CD4-positive, alpha-beta T cell treated with Interleukin-17A for 1 hour (primary cell): ENCODE measurements at places on chromosomes 13 and 19.
A peak's percentile ranks its signal among the peaks of the same experiment; 100 is the strongest.

DNA sequence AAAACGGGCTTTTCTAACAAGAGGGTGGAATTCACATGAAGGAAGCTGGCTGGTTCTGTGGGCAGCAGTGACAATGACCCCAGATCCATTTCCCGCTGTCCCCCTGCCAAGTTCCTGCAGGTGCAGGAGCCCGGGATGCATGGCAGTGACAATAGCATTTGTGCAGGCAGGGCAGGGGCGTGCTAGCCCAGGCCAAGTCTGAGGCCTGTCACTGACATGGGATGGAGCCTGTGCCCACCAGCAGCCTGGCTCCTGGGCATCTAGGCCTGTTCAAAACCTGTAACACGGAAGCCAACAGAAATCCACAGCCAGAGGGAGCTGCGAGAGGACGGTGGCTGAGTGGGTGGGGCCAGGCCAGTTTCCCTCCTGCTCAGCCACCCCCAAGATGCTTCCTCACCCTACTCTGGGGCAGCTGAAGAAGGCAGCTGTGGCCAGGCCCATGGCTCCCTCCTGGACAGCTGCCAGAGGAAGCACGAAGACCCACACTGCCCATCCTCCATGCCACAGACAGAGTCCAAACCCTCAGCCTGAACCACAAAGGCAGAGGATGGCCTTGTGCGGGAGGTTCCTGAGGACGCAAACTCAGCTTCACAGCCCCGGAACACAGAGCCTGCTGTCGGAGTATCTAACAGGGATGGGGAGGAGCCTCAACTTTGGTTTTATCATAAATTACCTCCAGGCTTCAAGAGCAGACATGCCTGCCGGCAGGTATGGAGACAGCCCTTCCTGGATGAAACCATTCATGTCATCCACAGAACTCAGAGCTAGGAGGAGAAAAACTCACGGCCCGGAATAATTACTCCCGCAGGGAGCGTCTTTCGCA is 74.0 kb downstream of the CEBPG start:
- DNase-seq = no peak

DNA sequence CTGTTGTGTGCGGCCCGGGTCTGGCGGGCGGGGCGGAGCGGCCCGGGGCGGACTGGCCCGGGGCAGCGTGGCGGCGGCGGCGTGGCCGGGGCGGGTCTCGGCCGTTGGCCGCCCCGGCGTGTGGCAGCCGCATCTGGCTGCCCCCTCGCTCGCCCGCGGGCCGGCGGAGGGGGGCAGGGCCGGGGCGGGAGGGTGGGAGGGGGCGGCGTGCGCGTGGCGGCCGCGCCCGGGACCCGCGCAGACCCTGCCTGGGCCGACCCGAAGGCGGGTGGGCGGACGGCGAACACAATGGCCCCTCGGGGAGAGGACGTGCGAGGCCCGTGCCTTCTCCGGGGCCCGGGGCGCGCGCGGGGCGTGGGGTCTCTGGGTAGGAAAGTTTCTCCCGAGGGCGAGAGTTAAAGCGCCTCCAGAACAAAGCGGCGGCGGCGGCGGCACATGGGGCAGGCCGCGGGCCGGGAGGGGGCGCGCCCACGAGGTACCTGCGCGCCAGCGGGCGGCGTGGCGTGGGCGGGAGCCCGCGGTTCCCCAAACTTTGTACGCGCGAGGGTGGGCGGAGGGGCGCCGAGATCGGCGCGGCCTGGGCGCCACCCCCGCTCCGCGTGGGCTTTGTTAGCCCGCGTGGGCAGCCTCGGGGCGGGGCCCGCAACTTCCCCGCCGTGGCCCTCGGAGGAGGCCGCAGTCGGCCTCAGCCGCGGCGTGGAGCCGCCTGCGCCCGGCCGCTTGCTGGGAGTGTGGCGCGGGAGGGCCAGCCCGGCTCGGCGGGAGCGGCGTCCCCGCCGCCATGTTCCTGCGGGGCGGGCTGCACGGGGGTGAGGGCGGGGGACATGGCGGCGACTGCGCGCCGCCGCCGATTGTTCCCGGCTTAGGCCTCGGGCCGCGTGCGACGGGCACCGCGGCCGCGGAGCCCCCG is 764 bp downstream of the MIR17HG start:
- DNase-seq = peak; percentile 59

GRCh38 chr19:54014920-54015560 is 23.6 kb downstream of the CACNG6 start:
- no peak for DNase-seq

DNA sequence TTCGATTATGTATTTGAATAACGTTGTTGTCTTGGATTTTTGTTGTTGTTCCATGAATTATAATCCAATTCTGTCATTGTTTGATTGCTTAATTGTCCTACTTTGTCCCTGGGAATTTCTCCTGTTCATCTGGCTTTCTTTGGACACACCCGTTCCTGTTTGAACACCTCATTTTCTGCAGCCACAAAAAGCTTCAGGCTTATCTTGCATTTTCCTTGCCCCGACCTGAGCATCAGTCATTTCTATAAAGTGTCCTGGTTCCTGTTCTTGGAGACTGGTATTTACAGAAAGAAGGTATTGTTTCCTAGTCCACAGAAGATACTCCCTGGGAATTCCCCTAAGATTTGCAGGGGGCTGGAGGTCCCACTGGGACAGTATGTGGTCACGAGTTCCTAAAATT is 731.8 kb upstream of the ARGLU1 start:
- DNase-seq = no peak

- no peak for DNase-seq
Observed at GRCh38 chr19:11113140-11113708, 24.0 kb downstream of the LDLR start.

- no peak for DNase-seq
Observed at GRCh38 chr19:55209693-55210472, 582 bp upstream of the PTPRH start.

GRCh38 chr13:114065141-114065925 is 67.1 kb downstream of the RASA3 start:
- DNase-seq = peak; percentile 68

GRCh38 chr13:76153239-76153638 is 517.1 kb downstream of the LMO7 start:
- DNase-seq = no peak

DNA sequence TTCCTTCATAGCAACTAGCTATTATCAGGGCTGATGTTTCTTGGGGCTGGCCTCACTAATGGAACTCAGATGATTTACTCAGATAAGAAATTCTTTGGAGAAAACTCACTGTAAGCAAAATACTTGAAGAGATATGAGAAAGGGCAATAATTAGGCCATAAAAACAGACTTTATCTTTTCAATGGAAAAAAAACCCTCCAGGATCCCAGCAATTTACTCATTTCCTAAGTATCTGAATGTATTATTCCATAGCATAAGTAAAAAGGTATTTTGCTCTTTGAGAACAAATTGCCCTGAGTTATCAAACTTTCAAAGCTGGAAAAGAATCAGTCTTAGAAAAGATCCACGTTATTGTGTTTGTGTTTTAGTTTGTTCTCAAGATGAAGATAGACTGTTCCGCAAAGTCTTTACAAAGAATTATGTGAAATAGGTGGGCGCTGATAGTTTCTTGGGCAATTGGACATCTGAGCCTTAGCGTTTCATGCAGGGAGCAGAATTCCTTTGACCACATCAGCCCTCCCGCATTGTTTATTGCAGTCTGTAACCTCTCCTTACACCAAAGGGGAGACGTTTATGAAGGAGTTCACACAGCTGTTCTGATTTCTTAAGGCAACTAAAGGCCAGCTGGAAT is 29.1 kb upstream of the CSNK1A1L start:
- no peak for DNase-seq

GRCh38 chr19:19081642-19082151 is 17.9 kb downstream of the SLC25A42 start:
- no peak for DNase-seq

GRCh38 chr13:93956426-93956825 is 523.1 kb downstream of the DCT start:
- no peak for DNase-seq

- peak; percentile 14 for DNase-seq
Observed at GRCh38 chr13:74190999-74191398, 56.8 kb upstream of the KLF12 start.

- DNase-seq = no peak
Observed at GRCh38 chr13:111791131-111791530, 275.8 kb upstream of the SOX1 start.

GRCh38 chr13:95861296-95861695 is 184.4 kb downstream of the DNAJC3 start:
- no peak for DNase-seq

DNA sequence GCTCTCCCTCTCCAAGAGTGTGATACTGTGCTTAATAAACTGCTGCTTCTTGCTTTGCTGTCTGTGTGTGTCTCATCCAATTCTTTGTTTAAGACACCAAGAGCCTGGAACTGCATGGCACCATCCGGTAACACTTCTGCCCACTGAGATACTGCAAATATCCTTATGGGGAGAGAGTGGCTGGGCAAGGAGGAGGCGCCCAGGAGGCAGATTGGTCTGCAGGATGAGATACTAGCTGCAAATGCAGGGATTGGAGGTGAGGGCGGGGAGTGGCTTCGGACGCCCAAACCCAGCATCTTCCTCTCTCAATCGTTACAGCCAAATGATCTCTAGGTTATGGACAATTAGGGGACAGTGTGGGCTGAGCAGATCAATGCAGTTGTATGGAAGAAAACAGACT is 1.7 kb upstream of the SIGLEC7 start:
- DNase-seq = no peak

GRCh38 chr13:97249796-97250495 is 27.8 kb downstream of the MBNL2 start:
- no peak for DNase-seq

DNA sequence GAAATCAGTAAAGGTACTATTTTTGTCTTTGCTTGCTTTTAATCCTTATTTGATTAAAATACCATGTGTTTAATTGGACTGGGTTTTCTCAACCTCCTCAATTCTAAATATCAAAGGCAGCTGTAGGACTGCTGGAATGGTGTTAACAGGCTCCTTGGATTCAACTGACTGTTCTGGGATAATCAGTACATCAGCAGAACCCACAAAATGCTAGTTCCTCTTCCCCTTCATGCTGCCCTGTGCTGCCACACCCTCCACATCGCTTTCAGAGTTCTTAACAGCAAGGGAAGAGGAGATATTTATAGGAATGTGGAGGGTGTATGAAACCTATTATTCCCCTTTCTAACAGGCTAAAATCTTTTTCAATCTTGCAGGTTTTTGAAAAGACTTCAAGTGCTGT is 82.4 kb downstream of the KCTD12 start:
- DNase-seq = no peak

DNA sequence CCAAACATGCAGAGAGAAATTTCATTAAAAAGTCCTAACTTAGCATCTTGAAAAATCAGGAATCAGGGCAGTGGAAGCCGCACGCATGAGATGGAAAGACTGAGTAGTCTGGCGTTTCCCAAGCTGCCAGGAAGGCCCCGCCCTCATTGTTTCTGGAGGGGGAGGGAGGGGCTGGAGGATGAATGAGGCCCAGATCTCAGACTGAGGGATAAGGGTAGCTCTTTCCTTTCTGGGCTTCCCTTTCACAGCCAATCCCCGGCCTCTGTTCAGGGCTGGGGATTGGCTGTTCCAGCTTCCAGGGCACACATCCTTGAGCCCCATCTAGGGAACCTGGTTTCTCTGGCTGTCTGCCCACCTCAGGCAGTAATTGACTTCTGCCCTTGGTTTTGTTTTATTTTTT is 7.3 kb downstream of the C19orf53 start:
- no peak for DNase-seq

DNA sequence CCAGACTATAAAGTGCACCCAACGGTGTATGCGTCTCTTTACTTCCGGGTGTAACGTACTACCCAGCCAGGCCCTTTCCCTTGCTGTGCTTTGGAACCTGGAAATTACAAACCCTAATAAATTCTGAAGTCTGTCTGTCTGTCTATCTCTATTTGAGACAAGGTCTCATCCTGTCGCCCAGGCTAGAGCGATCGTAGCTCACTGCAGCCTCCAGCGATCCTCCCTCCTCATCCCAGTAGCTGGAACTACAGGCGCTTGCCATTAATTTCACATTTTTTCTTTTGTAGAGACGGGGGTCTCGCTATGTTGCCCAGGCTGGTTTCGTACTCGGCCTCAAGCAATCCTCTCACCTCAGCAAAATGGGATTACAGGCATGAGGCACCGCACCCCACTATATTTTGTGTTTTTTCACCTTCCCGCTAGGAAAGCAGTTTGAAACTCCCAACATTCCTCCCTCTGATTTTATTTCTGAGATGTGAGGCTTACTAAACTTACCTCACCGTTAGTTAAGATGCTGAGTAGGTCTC is 469 bp upstream of the RNF6 start:
- DNase-seq = no peak

GRCh38 chr19:44943801-44944249 is 1.8 kb downstream of the APOC4 start:
- DNase-seq = no peak

DNA sequence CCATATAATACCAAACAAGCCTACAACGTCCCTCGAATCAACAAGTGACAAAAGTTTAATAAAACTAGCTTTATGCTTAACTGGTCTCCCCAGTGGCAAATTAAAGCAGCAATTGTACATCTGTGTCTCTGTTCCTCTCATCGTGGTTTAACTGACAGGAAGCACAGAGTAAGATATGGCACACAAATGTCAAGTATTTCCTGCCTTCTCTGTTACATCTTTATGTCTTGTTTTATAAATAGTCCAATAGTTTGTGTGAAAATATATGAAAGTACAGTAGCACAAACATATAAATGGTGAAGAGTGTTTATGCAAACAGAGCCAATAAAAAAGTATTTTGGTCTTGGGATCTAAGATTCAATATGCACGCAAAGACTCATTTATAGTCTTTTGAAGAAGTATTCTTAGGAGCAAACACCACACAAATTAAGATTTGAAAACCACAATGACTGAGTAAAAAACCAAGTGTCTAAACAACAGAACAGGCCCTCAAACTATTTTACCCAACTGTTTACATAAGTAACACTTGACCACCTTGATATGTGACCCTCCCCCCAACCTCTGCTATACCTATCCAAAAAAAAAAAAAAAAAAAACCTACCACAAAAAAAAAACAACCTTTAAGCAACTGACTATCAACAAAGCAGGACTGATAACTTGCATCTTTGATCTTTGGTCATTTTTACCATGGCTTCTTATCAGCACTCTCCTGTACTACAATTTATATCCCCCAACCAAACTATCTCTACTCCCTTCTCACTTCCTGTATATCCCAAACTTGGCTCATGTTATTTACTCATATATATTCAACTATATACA is 14.0 kb downstream of the ELF1 start:
- DNase-seq = peak; percentile 74

DNA sequence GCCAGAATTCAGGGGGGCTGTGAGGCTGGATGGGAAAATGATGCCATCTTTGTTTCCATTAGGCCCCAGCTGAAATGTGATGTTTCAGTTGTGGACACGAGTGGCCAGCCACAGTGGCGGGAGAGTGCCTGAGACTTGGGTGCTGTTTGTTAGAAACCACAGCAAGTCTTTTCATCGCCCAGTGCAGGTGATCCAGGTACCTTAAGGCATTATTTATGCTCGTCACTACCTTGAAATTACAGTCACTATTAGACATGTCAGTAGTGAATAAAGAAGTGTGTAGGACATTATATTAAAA is 82.5 kb upstream of the TM9SF2 start:
- DNase-seq = no peak

DNA sequence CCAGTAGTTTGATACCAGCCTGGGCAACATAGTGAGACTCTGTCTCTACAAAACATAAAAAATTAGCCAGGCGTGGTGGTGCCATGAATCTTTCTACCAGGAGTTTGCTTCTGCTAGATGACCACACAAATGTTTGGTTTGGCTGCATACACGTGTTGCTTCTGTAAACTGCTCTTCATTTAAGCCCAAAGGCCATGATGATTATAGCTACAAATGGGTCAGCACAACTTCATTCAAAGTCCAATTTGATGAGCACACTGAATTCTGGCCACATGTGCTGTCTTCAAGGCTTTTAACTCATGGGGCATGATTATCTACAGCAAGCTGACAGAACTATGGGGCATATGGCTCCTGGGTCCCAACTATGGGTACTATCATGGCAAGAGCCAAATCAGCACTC is 46.3 kb upstream of the DCT start:
- no peak for DNase-seq

GRCh38 chr13:114103801-114104654 is 28.4 kb downstream of the RASA3 start:
- peak; percentile 30 for DNase-seq
